CD4-positive, alpha-beta T cell (primary cell): ENCODE measurements at places on chromosomes 4 and X.

DNA sequence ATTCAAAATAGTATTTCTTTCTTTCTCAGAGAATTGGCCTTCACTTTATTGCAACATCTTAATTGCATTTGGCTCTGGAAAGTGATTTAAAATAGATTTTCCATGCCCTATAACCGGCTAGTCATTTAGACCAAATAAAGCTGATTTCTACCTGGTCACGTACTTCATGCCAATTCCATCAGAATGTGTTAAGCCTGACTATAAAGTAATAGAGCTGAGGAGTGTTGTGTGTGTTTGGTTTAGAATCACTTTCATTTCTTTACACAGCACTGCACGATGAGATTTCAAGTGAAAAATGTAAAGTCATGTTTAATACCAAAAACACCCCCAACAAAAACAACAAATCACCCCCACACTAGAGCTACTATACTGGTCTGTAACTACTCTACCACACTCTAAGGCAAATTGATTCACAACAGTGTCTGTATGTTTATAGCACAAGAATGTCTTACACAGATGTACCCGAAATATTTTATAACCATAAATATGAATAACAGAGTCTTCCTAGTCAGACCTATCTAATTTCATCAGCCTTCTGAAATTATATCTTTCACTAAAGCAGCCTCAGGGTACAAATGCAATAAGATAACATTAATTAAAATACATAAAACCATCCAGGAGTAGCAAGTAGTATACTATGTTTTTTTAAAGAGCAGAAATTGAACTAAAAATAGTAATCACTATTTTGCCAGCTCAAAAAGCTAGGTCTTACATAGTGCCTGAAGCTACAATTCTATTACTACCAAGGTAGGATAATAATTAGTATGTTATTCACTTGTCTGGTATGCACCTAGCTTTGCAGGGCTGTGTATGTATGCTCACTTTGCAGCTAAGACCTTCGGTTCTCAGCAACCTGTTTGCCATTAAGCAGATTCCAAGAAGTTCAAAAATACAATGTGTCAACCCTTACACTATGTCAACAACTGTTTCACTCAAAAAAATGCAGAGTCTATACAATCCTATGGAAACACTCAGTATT is 28.4 kb downstream of the APBB2 start:
- no peak for DNase-seq

DNA sequence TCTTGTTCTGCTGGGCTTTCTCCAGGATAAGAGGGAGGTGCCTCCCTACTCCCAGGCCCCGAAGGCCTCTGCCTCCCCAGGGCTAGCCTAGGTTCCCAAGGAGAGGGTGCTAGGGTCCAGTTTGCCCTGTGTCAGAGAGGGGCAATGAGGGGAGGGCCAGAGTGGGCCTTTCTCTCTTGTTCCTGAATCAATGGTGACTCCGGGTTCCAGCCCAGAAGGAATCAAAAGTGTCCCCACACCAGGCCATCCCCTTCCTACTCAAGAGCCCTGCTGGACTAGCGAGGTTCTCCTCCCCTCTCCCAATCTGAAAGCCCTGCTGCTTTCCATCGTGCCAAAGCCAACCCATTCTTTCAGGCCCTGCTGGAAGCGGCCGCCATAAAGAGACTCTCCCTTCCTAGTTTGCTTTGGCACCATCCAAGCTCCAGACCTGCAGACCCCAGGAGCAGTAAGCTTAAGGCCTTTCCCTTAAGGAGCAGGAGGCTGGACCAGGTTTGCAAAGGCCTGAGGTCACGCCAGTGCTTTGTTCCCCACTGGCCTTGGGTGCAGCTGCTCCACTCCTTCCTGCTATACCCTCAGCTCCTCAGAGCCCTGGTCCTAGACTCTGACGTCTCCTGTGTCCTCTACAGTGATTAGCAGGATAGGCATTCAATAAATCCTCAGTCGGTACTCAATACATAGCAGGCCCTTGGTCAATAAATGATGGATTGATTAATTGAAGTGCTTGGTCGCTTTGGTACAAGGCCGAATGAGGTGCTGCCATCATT is 10.6 kb downstream of the TSC22D3 start:
- no peak for DNase-seq

GRCh38 chrX:69321006-69321655 is 155.9 kb upstream of the PJA1 start:
- DNase-seq, result no peak

DNA sequence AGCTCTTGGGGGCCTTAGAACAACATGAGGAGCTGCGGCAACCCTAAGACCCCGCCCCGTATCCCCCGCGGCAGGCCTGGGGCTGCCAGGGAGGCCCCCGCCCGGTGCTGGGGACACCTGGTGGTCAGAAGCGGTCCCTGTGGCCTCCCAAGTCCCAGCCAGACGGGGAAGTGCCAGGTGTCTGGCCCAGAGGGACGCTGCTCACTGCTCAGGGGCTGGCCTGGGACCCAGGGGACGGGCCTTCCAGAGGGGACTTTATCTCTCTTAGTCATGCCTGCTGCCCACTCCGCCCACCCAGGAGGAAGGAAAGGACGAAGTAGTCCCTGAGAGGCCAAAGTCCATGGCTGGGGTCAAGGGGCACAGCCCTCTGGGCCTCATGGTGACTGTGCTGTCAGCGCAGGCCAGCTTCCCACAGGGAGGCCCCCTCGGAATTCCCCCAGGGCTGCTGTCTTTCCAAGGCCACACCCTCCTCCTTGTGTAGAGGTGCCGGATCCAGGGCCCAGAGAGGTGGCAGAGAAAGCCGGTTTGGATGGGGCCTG is 31.0 kb upstream of the HTRA3 start:
- no peak for DNase-seq

GRCh38 chr4:94463771-94464170 is 12.0 kb downstream of the PDLIM5 start:
- no peak for DNase-seq

DNA sequence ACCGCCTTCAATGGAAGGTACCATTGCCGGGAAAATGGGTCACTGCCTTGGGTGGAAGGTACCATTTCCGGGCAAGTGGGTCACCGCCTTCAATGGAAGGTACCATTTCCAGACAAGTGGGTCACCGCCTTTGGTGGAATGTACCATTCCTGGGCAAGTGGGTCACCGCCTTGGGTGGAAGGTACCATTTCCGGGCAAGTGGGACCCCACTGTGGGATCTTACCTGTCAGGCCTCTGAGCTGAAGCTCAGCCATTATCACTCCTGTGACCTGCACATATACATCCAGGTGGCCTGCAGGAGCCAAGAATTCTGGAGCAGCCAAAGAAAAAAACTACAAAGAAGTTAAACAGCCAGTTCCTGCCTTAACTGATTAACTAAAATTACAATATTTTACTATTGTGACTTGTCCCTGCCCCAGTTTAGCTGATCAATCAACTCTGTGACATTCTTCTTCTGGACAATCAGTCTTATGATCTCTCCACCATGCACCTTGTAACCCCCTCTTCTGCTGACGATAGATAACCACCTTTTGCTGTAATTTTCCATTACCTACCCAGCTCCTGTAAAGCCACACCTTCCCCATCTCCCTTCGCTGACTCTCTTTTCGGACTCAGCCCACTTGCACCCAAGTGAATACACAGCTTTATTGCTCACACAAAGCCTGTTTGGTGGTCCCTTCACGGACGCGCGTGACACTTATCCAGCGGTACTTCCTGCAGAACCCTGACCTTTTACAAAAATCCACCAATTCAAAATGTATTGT is 313.2 kb downstream of the DHRSX start:
- DNase-seq, result no peak

GRCh38 chrX:35439692-35440091 is 358.4 kb upstream of the MAGEB16 start:
- no peak for DNase-seq

GRCh38 chrX:114970806-114971205 is 46.6 kb downstream of the IL13RA2 start:
- no peak for DNase-seq

- no peak for DNase-seq
Measured at GRCh38 chr4:94574616-94575015, 122.9 kb downstream of the PDLIM5 start.

DNA sequence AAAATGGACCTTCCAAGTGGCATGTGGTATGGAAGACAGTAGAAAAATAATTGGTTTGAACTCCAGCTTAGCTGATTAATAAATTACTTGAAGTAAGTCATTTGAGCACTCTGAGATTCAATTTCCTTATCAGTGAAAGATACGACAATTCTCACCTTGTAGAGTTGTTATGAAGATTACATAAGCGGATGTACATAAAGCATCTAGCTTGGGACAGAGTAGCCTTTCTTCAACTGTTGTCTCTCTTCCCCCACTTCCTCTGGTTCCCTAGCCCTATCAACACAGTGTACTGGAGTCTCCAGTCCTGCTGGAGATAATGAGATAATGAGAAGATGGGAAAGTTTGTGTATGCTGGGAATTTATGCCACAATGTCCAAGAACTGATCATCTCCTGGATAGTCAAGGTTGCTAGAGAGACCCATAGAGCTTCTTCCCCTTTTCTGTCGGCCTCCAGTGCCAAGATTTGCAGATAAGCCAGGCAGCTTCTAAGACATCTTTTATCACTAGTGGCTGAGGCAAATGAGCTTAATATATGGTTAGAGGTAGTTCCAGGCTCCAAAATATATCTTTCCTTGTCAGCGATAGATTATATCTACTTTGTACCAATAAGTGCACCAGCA is 33.9 kb downstream of the VSIG4 start:
- no peak for DNase-seq

GRCh38 chrX:48472851-48473703 is 2.9 kb upstream of the FTSJ1 start:
- no peak for DNase-seq

DNA sequence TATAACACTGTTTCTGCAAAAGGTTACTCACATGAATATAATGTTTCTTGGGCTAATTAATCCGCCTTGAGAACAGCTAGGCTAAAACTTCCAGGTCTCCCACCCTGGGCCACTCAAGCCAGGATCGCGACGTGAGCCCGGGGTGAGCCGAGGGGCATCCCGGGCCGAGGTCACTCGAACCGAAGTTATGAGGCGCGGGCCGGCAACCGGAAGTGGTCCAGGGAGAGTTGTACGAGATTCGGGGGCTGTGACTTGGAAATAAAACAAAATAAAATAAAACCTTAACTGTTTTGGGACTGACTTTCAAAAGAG is 317 bp downstream of the CMC4 start:
- DNase-seq, result no peak

GRCh38 chrX:48713847-48714246 is 17.3 kb downstream of the SUV39H1 start:
- peak; percentile 72 for DNase-seq

GRCh38 chr4:112093636-112094202 is 51.5 kb upstream of the FAM241A start:
- DNase-seq, result no peak

- DNase-seq, result no peak
Measured at GRCh38 chr4:42871671-42872290, 20.7 kb upstream of the GRXCR1 start.

- DNase-seq, result no peak
Measured at GRCh38 chr4:26746802-26747213, 113.8 kb upstream of the STIM2 start.

DNA sequence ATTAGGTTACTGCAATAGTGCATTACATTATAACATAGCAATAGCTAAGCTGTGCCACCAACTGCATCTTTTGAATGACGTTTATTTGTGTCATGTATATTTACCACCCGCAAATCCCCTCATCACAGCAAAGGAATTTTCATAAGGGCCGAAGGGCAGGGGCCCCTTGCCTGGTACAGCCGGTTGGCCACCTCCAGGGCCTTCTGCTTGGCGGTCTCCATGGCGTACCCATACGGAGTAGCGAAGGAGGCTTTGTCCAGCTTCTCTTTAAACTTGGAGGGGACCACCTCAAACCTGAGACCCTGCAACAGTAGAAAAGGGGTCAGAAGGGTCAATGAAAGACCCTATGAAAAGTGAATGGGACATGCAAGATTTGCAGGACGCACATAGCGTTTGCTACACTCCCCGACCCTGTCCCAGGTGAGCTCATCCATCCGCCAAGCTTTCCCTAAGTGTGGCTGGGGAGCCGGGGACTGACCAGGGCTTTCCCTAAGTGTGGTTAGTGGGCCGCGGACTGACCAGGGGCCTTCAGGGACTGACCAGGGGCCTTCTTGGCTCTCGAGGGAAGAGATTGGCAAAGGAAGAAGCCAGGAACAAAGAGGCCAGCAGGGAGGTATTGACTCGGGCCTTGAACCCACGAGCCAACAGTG is 10.6 kb downstream of the ASMTL start:
- DNase-seq, result no peak

DNA sequence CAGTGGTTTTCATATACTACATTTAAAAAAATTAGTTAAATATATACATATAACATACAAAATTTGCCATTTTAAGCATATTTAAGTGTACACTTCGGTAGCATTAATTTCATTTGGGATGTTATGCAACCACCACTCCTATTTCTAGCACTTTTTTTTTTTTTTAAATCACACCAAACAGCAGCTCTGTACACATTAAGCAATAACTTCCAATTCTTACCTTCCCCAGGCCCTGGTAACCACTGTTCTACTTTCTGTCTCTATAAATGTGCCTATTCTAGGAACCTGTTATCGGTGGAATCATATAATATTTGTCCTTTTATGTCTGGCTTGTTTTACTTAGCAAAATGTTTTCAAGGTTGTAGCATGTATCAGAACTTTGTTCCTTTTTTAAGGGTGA is 39.1 kb downstream of the TMEM164 start:
- no peak for DNase-seq

- no peak for DNase-seq
Measured at GRCh38 chr4:42750091-42750490, 93.2 kb upstream of the ATP8A1 start.

DNA sequence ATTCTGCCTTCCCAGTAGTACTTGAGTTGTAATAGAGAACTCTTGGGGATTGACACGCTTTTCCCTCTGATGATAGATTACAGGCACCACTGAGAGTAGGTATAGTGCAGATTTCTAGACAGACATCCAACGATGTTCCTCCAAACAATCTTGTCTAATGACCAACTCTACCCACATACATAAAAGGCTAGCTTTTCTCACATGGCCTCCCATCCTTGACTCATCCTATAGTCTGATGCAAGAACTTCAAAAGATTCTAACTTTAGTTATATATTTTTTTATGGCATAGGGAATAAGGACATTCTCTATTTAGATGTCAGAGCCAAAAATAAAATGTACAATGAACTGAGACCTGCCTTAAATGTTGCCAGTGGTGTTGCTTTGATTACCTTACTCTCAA is 60.9 kb downstream of the GLRA2 start:
- DNase-seq, result no peak

DNA sequence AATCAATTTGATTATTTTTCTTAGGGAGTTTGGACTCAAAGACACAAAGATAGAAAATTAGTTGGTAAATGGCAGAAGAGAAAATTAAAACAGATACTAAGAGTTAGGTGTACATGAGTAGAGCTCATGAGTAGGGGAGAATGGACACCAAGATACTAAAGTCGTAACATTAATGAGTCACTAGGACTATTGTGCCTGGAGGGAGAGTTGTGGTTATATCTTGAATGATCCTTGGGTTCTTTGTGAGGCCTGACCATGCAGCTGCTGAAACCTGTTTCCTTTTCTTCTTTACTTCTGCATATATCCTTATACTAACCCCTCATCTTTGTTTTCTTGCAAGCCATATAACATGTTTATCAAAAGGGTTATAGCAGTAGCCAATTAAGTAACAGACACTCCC is 532.8 kb downstream of the RPA4 start:
- DNase-seq, result no peak
